CD4-positive, CD25-positive, alpha-beta regulatory T cell (primary cell): ENCODE measurements at places on chromosomes 12 and 14. TPM values are rescaled to one million over a fixed set of nuclear protein-coding genes. Genes with fewer than 3 reads are reported as not detected.

Gene LRRC10
- total RNA-seq = not detected

DNA sequence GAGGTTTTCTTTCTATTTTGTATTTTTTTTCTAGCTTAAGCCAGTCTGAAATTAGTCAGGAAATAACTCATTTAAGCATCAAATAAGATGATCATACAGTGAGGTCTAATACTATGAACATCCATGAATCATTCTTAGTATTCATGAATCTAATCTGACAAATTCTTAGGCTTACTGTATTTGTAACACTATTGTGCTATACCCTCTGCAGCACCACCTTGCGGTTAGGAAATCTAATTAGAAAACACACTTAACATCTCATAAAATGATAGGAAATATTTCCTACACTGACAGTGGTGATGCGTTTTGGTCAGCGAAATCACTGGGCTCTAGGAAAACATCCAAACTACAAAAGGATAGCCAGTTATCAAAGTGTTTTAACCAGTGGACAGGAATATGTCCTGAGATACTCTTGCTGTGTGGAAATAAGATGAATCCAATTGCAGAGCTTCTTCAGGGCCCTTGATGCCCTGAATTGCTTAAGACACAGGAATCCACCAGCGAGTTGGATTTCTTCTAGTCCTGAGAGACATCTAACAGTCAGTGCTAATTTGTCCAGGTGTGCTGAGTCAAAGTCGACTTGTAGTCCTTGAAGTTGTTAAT lies 109.3 kb upstream of the MYF6 start:
- no peaks in the 10 kb centered on the region for H3K27me3 ChIP-seq
- no peak overlapping the region for H3K4me3 ChIP-seq
- DNase-seq = no peak
- no peaks in the 10 kb centered on the region for H3K4me1 ChIP-seq

- DNase-seq = no peak
- H3K4me1 ChIP-seq = no peaks in the 10 kb centered on the region
These were observed 20.3 kb downstream of the FCF1 start for GRCh38 chr14:74733221-74733620.

GRCh38 chr14:100159094-100159864 lies at the start of gene DEGS2:
TSS of gene DEGS2 (minus strand) at chr14:100159645. CDS start at chr14:100159587, 58 bp downstream.
- H3K36me3 ChIP-seq = no peaks in the 10 kb centered on the region
- H3K4me1 ChIP-seq = peaks cover 14% of the 10 kb centered on the region

DNA sequence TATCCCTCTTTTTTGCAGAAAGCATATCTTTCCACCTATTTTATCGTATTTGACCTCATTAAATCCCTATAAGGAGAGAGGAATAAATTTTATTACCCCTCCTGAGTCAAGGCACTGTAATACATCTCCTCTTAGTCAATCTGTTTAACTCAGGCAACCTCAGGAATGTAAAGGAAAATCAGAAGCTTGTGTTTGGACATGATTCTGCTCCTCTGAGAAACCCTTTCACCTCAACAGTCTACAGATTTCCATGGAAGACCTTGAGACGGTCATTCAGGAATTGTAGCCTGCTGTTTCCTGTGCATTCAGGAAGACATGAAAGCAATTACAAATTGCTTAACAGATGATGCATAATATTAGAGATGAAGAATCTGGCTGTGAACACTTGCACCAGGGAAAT lies 360.8 kb downstream of the PAWR start:
- no peaks in the 10 kb centered on the region for H3K36me3 ChIP-seq
- H3K4me1 ChIP-seq = no peaks in the 10 kb centered on the region
- H3K27ac ChIP-seq = no peak overlapping the region
- no peaks in the 10 kb centered on the region for H3K27me3 ChIP-seq

DNA sequence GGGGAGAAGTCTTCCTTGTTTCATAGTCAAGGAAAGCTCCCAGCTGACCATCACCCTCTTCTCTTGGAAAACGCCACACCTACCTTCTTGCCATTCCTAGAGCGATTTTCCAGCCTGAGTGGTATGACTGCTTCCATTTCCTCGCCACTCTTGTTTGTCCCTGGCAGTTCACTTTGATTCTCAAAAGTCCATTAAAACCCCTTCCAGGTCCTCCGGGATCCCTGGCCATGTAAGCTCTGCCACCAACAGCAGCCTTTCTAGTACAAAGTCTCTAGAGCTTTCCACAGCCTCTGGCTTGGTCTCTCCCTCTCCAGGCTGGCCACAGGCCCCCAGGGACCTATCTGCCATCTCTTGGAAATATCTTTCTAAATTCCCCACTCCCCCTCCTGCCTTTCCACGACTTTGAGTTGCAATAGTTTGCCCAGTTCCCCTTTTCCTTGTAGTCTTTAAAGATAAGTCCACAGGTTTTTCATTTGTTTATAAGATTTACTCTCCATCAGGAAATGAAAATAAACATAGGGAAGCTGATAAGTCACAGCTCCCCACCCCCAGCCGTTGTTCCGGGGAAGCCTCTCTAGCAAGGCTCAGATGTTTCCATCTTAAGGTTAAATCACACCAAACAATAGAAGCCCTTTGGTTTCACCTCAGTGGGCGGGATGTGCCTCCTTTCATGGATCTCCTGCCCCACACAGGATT lies 42.9 kb upstream of the SINHCAF start:
- H3K4me1 ChIP-seq = no peaks in the 10 kb centered on the region
- H3K27ac ChIP-seq = no peak overlapping the region
- no peaks in the 10 kb centered on the region for H3K27me3 ChIP-seq
- H3K36me3 ChIP-seq = no peaks in the 10 kb centered on the region
- H3K4me3 ChIP-seq = no peak overlapping the region

GRCh38 chr14:105195522-105196264 lies 14.6 kb upstream of the NUDT14 start:
- peaks cover 42% of the 10 kb centered on the region for H3K4me1 ChIP-seq
- no peaks in the 10 kb centered on the region for H3K27me3 ChIP-seq
- DNase-seq = no peak
- H3K4me3 ChIP-seq = no peak overlapping the region
- no peaks in the 10 kb centered on the region for H3K36me3 ChIP-seq
- H3K27ac ChIP-seq = no peak overlapping the region

DNA sequence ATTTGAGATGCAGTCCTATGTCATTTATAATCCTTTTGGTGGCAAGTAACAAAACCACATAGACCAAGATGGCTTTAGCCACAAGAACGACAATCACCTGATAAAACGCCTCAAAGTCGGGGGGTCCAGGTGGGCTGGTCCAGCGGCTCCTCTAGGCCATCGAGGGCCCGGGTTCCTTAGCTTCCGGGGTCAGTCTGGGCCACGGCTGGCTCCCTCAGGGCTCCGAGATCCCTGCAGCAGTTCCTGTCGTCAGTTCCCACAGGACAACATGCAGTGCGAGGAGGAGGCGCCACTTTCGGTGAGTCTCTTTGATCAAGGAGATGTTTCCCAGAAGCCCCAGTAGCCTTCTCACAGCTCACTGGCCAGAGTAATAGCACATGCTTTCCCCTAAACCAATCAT lies 574.6 kb downstream of the AACS start:
- H3K4me1 ChIP-seq = no peaks in the 10 kb centered on the region
- no peak overlapping the region for H3K27ac ChIP-seq
- no peaks in the 10 kb centered on the region for H3K36me3 ChIP-seq
- no peaks in the 10 kb centered on the region for H3K27me3 ChIP-seq
- DNase-seq = no peak

- H3K27me3 ChIP-seq = no peaks in the 10 kb centered on the region
- H3K36me3 ChIP-seq = peaks cover 96% of the 10 kb centered on the region
- H3K4me3 ChIP-seq = no peak overlapping the region
- no peak overlapping the region for H3K27ac ChIP-seq
- DNase-seq = no peak
- H3K4me1 ChIP-seq = no peaks in the 10 kb centered on the region
These were observed 33.0 kb downstream of the DEGS2 start for GRCh38 chr14:100126401-100126800.

DNA sequence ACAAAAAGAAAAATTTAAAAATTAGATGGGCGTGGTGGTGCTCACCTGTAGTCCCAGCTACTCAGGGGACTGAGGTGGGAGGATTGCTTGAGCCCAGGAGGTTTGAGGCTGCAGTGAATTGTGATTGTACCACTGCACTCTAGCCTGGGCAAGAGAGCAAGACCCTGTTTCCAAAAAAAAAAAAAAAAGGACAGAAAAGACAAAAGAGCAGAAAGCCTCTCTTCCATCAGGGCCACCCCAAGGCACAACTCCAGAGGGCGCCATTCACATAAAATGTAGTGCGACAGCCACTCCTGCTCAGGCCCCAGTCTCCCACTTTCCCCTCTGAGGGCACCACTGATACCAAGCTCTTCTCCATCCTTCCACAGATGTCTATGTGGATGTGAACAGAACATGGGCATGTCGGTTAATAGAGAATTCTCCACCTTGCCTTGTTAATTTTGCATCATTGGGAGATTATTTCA lies 41.8 kb downstream of the DGLUCY start:
- H3K36me3 ChIP-seq = peaks cover 38% of the 10 kb centered on the region
- DNase-seq = no peak
- no peak overlapping the region for H3K4me3 ChIP-seq

GRCh38 chr12:26726956-26727355 lies 106.0 kb downstream of the ITPR2 start:
- no peaks in the 10 kb centered on the region for H3K36me3 ChIP-seq
- DNase-seq = no peak

DNA sequence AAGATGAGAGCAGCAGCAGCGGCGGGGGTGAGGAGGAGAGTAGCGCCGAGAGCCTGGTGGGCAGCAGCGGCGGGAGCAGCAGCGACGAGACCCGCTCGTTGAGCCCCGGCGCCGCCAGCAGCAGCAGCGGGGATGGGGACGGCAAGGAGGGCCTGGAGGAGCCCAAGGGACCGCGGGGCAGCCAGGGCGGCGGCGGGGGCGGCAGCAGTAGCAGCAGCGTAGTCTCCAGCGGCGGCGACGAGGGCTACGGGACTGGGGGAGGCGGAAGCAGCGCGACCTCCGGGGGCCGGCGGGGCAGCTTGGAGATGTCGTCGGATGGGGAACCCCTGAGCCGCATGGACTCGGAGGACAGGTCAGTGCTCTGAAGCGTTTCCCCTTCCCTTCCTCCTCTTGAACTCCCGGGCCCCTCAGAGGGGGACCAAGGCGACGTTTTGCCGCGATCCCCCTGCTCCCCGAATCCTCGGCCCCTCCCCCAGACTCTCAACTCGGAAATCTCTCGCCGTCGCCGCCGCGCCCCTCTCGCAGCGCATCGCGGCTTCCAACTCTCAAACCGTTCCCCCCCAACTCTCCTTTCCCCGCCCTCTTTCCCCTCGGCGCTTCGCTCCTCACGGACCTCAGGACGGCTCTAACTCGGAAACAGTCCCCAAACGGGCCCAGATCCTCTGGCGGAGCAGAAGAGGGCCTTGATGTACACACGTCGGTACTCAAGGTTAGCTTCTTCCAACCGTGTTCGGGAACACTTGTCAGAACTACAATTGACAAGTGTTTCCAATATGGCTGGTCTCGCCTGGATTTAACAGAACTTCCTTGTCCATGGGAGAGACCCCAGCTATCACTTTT lies 947 bp downstream of the AEBP2 start:
- DNase-seq = peak; percentile 48
- peak overlapping the region; percentile 93 for H3K27ac ChIP-seq
- no peaks in the 10 kb centered on the region for H3K27me3 ChIP-seq
- H3K36me3 ChIP-seq = peaks cover 4% of the 10 kb centered on the region
- H3K4me3 ChIP-seq = peak overlapping the region; percentile 92

GRCh38 chr12:132449565-132450417 lies 40.2 kb upstream of the FBRSL1 start:
- no peaks in the 10 kb centered on the region for H3K27me3 ChIP-seq
- H3K4me1 ChIP-seq = peaks cover 36% of the 10 kb centered on the region
- DNase-seq = no peak
- H3K36me3 ChIP-seq = no peaks in the 10 kb centered on the region
- H3K4me3 ChIP-seq = peak overlapping the region; percentile 24
- H3K27ac ChIP-seq = no peak overlapping the region

Gene TAC3
- not detected for total RNA-seq

DNA sequence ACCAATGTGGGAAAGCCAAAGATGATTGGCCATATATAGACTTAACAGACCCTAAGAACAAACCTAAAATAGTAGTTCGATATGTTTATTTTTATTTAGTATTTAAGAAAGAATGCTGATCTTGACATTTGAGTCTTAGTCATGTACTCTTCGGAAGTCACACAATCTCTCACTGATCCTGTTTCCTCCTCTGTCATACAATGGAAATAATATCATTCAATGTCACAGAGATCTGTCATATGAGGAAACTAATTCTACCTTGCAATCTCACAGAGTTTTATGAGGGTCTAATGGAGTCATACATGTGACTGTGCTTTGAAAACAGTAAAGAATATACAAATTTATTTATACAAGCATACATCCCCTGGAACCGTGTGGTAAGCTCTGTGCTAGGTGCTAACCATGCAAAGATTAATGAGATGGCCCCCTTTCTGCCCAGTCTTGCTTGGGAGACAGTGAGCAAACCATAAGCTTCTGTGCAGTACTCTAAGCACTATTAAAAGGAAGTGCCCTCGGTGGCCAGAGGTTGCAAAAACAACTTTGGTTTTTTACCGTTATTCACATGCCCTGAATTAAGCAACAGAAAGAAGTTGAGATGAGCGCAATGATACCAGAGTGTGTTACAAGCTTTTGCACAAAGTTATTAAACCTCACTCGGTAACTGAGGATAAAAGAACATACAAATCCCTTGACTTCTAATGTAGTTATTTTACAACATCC lies 1.7 kb upstream of the LIN7A start:
- peaks cover 9% of the 10 kb centered on the region for H3K27me3 ChIP-seq
- H3K4me1 ChIP-seq = no peaks in the 10 kb centered on the region
- no peak overlapping the region for H3K4me3 ChIP-seq
- no peaks in the 10 kb centered on the region for H3K36me3 ChIP-seq

- no peak for DNase-seq
- no peaks in the 10 kb centered on the region for H3K27me3 ChIP-seq
- no peak overlapping the region for H3K4me3 ChIP-seq
- no peak overlapping the region for H3K27ac ChIP-seq
These were observed 193.0 kb downstream of the SYT1 start for GRCh38 chr12:79057540-79057939.

- peak; percentile 12 for DNase-seq
- peak overlapping the region; percentile 98 for H3K4me3 ChIP-seq
- H3K4me1 ChIP-seq = peaks cover 59% of the 10 kb centered on the region
- peaks cover 42% of the 10 kb centered on the region for H3K36me3 ChIP-seq
- H3K27me3 ChIP-seq = no peaks in the 10 kb centered on the region
- peak overlapping the region; percentile 91 for H3K27ac ChIP-seq
These were observed 1.0 kb downstream of the NACA start for GRCh38 chr12:56723889-56724700.

Gene PRR4
- total RNA-seq = 1.6 TPM

Gene IRAK3
- total RNA-seq = 3.6 TPM

Gene SLC39A5
- 2.0 TPM for total RNA-seq

Gene REC8
- 145 TPM for total RNA-seq

Gene E2F7
- total RNA-seq = 1.6 TPM

GRCh38 chr12:69007101-69007854 lies 74.3 kb upstream of the CPM start:
- H3K27ac ChIP-seq = no peak overlapping the region
- H3K27me3 ChIP-seq = no peaks in the 10 kb centered on the region
- no peak for DNase-seq

GRCh38 chr14:84209031-84209430 lies 1320.9 kb upstream of the FLRT2 start:
- no peaks in the 10 kb centered on the region for H3K36me3 ChIP-seq
- no peaks in the 10 kb centered on the region for H3K27me3 ChIP-seq
- no peaks in the 10 kb centered on the region for H3K4me1 ChIP-seq
- no peak overlapping the region for H3K27ac ChIP-seq
- DNase-seq = no peak
